ENCODE measurements at places on chromosomes 11 and 22.

DNA sequence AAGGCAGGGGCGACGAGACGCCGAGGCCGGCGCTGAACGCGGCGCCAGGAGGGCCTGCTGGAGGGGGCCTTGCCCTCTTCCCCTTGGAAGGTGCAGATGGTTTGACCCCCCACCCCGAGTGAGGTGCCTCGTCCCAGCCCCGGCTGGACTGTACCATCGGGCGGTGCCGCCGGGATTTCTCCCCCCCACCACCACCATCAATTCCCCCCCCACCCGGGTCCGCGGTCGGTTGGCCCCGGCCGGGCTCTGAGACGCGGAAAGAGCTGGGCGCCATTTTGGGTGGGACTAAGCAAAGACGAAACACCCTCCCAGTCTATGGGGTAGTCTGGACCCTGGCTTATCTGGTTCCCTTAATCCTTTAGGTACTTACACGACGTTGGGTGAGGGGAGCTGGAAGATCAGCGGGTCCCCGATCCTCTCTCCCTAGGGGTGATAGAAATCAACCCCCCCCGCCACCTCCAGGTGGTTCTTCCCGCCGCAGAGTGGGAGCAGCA lies at the start of gene PRDM10:
TSS of gene PRDM10 (minus strand) at position 484 of the 494 bp plus-strand sequence. CDS start 41,871 bp downstream, outside the sequence.
- peak; percentile 86 for DNase-seq

GRCh38 chr11:93652161-93652597 lies 9.3 kb upstream of the CEP295 start:
- DNase-seq: no peak

GRCh38 chr11:122995526-122995925 lies 13.9 kb upstream of the BSX start:
- no peak for DNase-seq

- DNase-seq: no peak
These were observed 632.3 kb downstream of the TBC1D22A start for GRCh38 chr22:47394504-47395440.

- DNase-seq: no peak
These were observed 268.7 kb upstream of the CCDC90B start for GRCh38 chr11:83554876-83555275.

GRCh38 chr11:36407356-36407755 lies 102.7 kb downstream of the TRAF6 start:
- no peak for DNase-seq

DNA sequence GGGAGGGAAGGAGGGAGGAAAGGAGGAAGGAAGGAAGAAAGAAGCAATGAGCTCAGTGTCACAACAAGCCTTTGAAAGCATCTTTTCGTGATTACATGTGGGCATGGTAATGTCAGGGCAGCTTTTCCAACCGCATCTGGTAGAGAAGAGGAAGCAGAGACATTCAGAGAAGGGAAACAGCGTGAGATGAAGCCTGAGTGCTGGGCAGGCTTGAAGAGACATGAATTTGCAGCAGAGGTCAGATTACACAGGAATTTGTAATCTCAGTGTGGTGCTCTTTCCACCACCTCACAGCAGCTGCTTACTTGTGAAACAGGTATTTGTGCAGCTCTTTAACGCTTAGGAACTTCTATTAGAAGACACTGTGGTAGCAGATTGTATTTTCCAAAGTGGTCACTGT lies 289.5 kb upstream of the C11orf87 start:
- DNase-seq: no peak

All from T-helper 22 cell (primary cell).